ENCODE measurements at places on chromosomes 12 and 14. TPM values are rescaled to one million over a fixed set of nuclear protein-coding genes. Genes with fewer than 3 reads are reported as not detected.
A peak's percentile ranks its signal among the peaks of the same experiment; 100 is the strongest.

GRCh38 chr14:91065266-91065665 is 4.8 kb upstream of the RPS6KA5 start:
- DNase-seq = no peak

The KRT78 gene
- not detected for total RNA-seq

DNA sequence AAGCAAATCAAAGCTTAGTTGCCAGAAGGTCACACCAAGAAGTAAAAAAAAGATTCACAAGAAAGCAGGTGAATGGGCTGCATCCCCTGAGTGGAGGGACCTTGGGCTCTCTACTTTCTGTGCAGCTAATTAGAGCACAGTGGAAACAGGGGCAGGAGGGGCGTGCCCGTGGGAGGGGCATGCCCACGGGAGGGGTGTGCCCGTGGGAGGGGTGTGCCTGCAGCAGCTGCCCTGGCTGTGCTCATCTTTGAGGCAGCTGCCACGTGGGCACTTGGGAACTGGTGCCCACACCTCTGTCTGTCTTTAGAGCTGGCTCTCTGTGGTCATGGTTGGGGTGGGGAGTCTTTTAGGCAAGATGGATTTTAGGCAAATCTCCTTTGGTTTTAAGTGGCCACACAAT is 60.0 kb downstream of the EML1 start:
- no peak for DNase-seq

The HHIPL1 gene
- total RNA-seq = 0.09 TPM

- no peak for DNase-seq
These were observed 64.1 kb upstream of the HIF1A start for GRCh38 chr14:61631045-61631687.

GRCh38 chr14:29227631-29228030 is 461.0 kb downstream of the FOXG1 start:
- DNase-seq = no peak

The KCNJ8 gene
- total RNA-seq = not detected

The RNASE2 gene
- not detected for total RNA-seq

DNA sequence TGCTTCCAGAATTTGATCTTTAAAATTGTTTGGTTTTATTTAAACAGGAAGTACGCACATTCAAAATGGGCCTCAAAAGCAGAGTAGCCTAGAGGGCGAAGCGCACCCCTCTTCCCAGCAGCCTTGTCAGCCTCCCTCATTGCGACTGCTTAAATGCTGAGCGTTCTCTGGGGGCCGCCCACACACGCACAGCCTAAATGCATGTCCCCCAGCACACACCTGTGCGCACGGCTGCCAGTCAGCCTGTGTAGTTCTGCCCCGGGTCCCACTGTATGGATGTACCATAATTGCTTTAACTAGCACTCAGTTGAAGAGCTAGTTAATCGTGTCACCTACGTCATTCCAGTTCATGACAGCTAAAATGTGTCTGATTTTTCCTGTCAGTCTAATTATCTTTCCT is 79.3 kb downstream of the TESC start:
- DNase-seq = no peak

GRCh38 chr12:98154850-98155249 is 360.5 kb upstream of the TMPO start:
- DNase-seq = no peak

The TAS2R42 gene
- not detected for total RNA-seq

GRCh38 chr12:56775638-56776037 is 12.5 kb downstream of the HSD17B6 start:
- peak; percentile 4 for DNase-seq

GRCh38 chr12:124277394-124278241 is 17.3 kb upstream of the RFLNA start:
- no peak for DNase-seq

GRCh38 chr12:53752192-53752601 is 418 bp upstream of the CISTR start:
- DNase-seq = no peak

The SLCO1C1 gene
- not detected for total RNA-seq

GRCh38 chr12:123479442-123480180 is 21.7 kb downstream of the SNRNP35 start:
- DNase-seq = no peak

- no peak for DNase-seq
These were observed 86.5 kb downstream of the DHRS2 start for GRCh38 chr14:23722675-23723074.

GRCh38 chr14:83863042-83863774 is 1666.7 kb upstream of the FLRT2 start:
- DNase-seq = no peak

GRCh38 chr14:85907536-85907935 is 377.6 kb downstream of the FLRT2 start:
- DNase-seq = no peak

DNA sequence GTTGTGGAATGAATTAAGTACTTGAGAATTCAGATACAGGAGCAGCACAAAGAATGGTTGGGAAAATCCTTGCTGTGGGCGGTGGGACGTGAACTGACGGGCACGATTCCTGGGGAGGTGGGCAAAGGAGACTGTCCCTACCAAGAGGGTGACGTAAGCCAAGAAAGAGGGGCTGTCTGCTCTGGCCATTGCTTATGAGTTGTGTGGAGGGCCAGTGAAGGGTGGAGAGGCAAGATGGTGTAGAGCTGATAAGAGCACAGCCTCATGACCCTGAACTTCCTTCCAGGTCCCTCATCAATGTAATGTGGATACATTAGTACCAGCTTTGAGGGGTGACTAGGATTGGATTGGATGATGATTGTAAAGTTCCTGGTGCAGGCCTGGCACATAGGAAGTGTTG is 50.2 kb downstream of the WDR20 start:
- no peak for DNase-seq

DNA sequence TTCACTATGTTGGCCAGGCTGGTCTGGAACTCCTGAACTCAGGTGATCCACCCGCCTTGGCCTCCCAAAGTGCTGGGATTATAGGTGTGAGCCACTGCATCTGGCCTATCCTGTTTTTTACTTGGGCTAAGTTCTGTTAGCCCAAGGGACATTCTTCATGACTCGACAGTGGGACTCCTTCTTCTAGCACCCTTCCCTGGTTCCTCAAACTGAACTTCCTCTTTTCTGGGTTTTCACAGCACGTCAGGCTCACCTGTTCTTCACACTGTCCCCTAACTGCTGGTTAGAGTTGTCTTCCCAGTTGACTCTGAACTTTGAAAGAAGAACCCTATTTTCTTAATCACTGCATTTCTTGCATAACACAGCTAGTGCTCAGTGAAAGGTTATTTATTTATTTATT is 22.5 kb downstream of the CABP1 start:
- DNase-seq = no peak

DNA sequence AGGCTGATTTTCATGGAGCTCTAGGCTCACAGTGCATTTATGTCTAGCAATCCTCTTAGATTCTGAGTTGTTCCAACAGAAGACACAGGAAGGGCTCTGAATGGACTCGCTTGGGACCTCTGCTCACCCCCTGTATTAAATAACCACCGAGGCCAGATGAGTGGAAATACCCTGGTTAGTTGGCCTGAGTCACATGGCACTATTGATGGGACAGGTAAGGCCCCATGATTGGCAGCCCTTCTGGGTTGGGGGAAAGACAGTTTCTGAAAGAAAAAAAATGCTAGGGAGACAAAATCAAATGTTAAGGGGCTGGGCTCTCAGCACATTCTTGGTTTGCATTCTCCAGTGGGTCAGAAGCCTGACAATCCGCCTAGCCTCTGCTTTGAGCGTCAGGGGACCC is 14.8 kb downstream of the DGLUCY start:
- DNase-seq = no peak

The CIROP gene
- total RNA-seq = not detected

DNA sequence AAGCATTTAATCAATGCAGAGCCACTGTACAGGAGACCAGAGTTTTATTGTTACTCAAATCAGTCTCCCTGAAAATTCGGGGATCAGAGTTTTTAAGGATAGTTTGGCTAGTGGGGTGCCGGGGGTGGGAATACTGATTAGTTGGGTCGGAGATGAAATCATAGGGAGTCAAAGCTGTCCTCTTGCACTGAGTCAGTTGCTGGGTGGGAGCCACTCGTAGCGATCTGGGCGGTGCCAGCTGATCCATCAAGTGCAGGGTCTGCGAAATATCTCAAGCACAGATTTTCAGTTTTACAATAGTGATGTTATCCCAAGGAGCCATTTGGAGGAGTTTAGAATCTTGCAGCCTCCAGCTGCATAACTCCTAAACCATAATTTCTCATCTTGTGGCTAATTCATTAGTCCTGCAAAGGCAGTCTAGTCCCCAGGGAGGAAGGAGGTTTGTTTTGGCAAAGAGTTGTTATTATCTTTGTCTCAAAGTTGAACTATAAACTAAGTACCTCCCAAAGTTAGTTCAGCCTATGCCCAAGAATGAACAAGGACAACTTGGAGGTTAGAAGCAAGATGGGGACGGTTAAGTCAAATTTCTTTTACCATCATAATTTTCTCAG is 169.4 kb upstream of the PLEKHG7 start:
- no peak for DNase-seq

- DNase-seq = no peak
These were observed 299.8 kb upstream of the PRKD1 start for GRCh38 chr14:30227436-30227835.

- no peak for DNase-seq
These were observed 80.8 kb downstream of the EP400 start for GRCh38 chr12:132030367-132031038.

The CCDC59 gene
- 60.1 TPM for total RNA-seq

The APOF gene
- not detected for total RNA-seq

The KRT5 gene
- not detected for total RNA-seq

GRCh38 chr12:46560089-46560488 is 187.5 kb upstream of the SLC38A2 start:
- no peak for DNase-seq

DNA sequence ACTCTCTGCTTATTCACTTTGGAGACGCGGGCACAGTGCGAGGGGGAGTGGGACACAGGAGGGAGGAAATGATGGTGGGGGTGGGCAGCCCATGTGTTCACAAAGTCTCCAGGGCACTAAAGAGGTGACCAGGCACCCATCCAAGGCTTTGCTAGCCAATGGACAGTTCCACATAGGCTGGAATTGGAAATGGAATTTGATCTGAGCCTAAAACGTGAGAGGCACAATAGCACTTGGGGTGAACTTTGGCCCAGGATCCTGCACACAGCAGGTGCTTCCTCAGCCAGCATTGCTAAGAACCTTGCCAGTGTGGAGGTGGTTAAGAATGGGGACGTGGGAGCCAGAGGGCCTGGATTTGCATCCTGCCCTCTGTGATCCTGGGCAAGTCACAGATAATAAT is 193.8 kb downstream of the CHST11 start:
- no peak for DNase-seq

All from activated CD8-positive, alpha-beta memory T cell treated with anti-CD3 and anti-CD28 coated beads, Interleukin-2, amount 10 ng/mL, durations not matched to agents 7 days and 5 days (primary cell).